DMS 273 treated with DMSO at 0.1 percent for 48 hours (cell line): ENCODE measurements at places on chromosomes 3 and 15.

GRCh38 chr15:70057931-70058641 is 39.6 kb downstream of the TLE3 start:
- no peak for DNase-seq

GRCh38 chr3:166186003-166186402 is 348.8 kb upstream of the BCHE start:
- DNase-seq, result no peak

- DNase-seq, result no peak
These were observed 93.2 kb downstream of the BCHE start for GRCh38 chr3:165744025-165744424.

GRCh38 chr3:47082519-47082918 is 81.4 kb downstream of the SETD2 start:
- DNase-seq, result no peak

DNA sequence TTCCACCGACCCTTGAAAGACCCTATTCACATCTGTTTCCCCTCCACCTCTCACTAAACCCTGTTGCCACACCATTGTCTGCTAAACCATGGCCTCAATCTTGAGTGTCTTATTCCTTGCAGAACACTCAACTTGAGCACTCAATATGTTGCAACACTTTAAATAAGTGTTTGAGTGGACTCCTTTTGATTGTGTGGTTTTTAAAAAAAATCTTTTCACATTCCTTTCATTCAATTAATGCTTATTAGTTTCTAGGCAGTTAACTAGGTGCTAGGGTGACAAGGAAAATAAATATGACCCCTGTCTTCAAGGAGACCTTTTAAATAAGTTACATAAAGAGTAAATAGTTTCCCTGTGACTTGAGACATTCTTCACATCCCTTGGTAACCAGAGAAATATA is 13.3 kb upstream of the HHLA2 start:
- no peak for DNase-seq

DNA sequence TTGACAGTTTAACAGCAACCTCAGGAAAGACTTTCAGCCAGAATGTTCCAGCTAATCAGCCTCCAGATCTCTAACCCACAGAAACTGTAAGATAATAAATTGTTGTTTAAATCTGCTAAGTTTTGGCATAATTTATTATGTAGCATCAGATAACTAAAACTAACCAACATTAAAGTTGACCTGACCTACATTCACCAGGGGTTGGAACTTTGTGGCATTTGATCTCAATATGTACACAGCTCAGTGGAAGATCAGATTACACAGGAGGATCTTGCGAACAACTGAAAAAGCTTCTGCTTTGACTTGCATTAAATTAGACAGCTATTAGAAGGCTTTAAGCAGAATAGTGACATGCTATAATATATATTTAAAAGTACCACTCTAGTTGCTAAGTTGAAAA is 91.4 kb upstream of the POU1F1 start:
- no peak for DNase-seq
